ENCODE measurements at places on chromosomes 16 and 17.

- DNase-seq = no peak
Observed at GRCh38 chr16:65119901-65120401, 1.9 kb downstream of the CDH11 start.

DNA sequence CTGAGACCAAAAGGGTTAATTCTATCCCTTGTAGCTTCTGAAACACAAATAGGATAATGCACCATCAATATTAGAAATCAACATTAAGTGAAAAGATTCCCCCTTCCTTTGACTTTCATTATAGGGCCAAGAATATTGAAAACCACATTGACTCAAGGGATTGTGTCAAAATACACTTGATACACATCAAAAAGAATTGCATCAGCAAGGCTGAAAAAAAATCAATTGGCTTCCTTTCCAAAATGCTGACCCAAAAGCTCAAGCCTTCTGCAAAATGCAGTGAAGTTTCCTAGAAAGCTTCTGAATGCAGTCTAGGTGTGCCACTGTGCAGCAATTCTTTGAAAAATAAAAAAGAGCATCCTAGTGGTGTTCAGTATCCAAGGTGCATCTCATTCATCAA is 674.4 kb downstream of the TOX3 start:
- no peak for DNase-seq

- no peak for DNase-seq
Observed at GRCh38 chr16:27520982-27521673, 28.6 kb downstream of the GTF3C1 start.

- no peak for DNase-seq
Observed at GRCh38 chr16:86997058-86997457, 320.1 kb downstream of the C16orf95 start.

DNA sequence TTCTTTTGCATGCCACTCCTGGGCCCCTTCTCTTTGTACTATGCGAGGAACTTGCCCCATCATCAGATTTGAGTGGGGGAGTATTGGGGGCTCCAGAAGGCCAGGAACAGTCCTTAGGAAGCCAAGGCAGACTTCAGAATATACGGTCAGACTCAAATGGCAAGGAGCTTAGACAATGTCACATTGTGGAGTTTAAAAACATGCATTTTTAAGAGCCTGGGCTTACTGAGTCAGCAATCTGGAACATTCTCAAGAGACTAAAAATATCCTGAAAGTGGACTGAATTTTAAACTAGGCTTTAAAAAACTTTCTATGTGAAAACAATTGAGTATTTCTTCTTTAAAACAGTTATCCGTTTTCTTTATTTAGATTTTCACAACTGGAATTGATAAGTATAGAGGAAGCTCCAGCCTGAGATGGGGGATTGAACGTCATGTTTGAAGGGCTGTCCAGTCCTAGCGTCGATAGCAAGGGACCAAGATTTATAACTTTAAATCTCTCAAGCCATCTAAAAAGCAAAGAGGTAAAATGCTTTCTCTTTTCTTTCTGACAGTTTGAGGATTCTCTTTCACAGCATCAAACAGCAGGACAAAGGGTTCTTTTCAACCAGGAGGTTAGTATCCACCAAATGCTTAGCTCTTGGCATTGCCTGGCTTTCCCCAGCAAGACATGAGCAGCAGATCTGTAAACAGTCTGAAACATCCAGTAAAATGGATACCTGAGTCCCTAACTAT is 45.8 kb upstream of the CDRT4 start:
- DNase-seq = no peak

DNA sequence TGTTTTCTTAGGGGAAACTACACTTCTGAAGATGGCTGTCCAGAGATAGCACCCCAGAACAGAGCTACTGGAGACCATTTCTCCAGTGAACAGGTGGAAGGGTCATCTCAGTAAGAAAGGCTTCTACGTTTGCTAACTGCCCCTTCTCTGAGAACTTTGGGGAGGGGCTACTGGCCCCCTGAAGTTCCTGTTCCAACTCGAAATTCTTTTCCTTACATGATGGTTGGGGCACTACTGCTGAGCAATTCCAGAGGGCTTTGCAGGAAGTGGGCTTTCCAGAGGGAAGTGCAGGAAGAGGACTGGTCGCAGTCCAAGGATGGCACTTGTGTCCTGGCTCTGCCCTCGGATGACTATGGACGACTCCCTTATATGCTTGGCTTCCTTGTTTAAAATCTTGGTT is 31.2 kb downstream of the TOM1L2 start:
- no peak for DNase-seq

DNA sequence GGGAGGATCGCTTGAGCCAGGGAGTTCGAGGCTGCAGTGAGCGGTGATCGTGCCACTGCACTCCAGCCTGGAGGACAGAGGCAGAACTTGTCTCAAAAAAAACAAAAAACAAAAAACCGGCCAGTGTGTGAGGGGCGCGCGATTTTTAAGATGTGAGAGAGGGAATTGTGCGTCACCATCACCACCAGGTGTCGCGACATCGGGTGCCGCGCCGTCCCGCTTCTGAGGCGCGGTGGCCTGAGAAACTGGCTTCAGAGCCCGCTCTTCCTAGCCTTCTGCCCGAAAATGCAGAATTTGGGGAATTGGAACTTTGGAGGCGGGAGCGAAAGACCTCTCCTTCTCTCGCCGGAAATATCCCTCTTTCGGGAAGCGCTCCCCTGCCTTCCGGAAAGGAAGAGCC is 524.8 kb downstream of the KCNJ18 start:
- peak; percentile 30 for DNase-seq

DNA sequence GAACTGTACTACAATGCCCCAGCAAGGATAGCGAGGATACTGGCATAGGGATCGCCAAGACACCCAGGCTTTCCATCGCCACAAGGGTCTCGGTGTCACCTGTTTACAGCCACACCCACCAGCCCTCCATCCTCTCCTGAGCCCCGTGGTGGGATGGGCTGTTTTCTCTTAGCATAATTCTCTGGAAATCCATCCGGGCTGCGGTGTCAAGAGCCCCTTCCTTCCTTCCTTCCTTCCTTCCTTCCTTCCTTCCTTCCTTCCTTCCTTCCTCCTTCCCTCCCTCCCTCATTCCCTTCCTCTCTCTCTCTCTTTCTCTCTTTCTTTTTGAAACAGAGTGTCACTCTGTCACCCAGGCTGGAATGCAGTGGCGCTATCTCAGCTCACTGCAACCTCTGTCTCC is 36.0 kb upstream of the BAHCC1 start:
- no peak for DNase-seq

DNA sequence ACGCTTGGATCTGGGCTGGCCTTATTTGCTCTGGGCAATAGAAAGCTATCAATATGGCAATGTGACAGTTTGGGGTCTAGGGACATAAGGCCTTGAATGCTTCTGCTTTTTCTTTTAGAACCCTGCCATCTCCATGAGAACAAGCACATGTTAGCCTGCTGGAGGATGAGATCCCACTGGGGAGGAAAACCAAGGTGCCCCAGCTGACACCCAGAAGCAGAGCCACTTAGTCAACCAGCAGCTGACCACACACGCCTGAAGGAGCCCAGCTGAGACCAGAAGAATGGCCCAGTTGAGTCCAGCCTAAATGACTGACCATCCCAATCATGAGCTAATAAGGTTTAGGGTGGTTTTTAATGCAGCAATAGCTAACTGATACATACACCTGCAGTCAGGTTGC is 171.2 kb downstream of the AHSP start:
- no peak for DNase-seq

DNA sequence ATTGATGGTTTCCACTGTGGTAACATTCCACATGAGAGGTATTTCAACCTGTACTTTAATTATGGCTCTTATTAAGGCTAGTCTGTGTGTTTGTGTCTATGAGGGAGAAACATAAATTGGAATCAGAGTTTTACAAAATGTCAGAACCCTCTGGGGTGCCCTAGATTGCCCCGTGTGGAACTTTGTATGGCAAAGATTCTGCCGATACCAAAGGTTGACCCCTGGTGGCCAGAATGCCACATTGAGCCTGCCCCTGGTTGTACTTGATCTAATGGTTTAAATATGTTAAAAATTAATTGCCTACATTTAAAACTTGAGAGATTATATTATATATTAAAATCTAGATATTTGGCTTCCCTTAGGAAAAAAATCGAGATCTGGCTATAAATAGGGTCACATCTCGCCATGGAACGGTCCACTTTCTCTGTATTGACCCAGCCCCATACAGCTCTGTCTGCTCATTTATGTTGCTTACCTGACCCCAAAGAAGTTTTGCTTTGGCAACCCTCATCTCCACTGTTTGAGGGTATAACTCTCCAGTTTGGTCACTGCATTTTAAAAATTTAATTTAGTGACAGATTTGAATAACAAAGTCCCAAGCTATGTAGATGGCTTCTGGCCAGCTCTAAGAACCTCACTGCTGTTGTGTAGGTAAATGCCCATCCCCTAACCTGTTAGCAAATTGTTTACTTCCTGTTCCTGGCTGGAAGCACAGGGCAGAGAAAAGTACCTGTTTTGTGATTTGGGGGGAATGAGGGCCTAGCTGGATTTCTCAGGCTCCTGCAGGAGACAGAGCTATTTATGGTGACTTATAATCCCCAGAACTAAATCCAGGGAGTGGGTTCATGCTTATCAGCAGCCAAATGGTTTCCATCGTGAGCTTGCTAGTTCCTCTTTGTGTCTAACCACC is 95.0 kb downstream of the PLCG2 start:
- no peak for DNase-seq

DNA sequence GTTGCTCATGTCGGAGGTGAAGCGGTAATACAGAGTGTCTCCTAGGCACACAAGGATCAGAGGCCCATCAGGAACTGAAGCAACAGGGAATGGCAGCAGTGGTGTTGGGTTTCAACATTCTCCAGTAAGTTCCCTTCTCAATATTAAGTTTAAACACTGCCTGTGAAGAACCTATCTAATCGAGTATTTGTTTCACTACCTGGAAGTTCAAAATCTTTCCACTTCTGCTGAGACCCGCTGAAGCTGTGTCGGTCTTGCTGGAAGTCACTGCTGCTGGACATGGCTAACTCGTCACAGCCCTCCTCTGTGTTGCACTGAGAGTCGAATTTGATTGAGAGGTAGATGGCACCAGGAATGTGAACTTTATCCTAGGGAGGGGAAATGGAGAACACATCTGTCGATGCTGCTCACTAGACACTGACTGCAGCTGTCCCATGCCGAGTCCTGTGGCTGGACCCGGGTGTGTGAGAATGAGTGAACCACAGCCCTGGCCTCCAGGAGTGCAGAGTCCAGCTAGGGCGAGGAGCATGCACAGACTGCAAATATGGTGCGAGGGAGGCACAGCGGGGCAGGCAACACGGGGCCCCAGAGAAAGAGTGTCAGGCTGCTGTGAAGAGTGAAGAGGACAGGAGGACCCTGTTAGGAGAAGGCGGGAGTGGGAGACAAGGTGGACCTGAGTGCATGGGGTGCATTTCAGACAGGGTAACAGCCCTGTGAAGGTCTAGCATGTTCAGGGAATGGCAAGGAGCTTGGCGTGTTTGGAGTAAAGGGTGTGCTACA is 50.1 kb upstream of the ATP2A3 start:
- DNase-seq = no peak

DNA sequence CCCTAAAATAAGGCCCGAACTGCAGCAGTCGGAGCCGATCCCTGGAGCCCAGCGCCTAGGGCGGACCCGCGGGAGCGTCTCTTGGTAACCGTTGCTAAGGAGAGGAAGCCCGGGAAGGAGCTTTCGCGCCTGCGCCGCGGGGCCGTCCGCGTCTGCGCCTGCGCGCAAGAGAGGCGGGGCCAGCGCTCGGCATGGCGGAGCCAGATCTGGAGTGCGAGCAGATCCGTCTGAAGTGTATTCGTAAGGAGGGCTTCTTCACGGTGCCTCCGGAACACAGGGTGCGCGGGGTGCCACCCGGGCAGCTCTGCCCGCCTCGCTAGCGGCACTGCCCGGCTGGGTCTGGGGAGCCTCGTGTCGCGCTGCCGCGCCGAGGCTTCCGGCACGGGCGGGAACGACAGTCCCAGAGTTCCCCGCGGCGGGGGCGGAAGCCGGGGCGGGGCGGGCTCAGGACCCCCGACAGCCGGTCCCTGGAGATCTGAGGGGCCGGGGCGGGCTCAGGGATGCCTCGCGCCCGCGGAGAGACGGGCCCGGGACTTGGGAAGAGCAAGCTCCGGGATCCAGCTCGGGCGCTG is at the start of gene CDK10:
CDK10 (plus strand) TSS at position 170 of the 572 bp plus-strand sequence; CDS start at position 192, 22 bp downstream.
- DNase-seq = no peak

DNA sequence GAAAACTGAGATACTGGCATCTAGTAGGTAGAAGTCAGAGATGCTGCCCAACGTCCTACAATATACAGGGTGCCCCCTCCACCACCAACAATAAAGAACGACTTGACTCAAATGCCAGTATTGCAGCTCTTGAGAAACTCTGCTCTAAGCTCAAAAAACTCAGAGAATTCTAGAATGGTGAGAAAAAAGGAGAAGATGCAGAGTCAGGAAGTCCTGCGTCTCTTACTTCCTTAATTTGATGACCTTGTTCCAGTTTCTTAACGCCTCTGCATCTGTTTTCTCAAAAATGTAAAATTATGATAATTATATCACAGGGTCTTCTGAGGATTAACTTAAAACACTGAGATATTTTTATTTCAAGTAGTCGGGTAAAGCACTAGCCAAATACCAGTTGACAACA is 1.7 kb upstream of the HSBP1 start:
- no peak for DNase-seq

DNA sequence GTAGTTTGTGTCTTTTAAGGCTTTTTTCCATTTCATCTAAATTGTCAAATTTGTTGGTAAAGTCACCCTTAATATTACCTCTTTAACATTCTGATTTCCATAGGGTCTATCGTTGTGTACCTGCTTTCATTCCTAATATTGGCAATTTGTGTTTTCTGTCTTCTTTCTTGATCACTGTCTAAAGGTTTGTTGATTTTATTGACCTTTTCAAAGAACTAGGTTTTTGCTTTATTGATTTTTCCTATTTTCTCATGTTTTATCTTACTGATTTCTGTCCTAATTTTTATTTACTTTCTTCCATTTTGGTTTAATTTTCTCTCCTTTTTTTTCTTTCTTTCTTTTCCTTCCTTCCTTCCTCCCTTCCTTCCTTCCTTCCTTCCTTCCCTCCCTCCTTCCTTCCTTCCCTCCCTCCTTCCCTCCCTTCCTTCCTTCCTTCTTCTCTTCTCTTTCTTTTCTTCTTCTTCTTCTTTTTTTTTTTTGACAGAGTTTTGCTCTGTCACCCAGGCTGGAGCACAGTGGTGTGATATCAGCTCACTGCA is 86.3 kb downstream of the CYLD start:
- no peak for DNase-seq

GRCh38 chr17:1695365-1695764 is 10.7 kb upstream of the PRPF8 start:
- DNase-seq = no peak

- DNase-seq = no peak
Observed at GRCh38 chr16:87540897-87541146, 48.0 kb upstream of the ZCCHC14 start.

DNA sequence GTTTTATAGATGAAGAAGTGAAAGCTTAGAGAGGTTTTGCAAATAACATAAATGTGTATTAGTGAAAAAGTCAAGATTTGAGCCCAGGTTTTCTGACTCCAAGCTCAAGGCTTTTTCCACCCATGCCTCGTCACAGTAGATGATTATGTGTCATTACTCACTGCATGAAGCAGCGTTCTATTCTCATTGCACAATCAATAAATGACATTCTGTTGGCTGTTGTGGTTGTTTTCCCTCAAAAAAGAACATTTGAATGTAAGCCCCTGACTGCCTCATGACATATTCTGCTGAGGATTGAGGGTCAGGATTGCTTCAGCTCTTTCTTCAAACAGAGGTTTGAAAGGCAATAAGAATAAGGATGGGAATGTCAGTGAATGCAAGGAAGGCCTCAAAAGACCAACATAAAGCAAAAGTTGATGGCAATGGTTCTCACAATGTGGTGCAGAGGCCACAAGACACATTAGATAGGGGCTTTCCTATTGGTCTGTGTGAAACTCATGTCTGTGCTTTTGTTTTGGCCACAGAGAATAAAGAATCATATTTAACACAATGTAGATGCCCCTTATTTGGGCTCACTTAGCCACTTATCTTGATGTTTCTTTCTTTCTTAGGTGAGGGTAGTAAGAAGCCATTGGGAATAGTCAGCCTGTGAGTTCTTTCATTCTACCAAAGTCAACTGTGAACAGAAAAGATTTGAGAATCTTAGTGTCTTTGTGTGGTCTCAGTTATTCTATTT is 5.4 kb upstream of the MMD start:
- no peak for DNase-seq
